ENCODE measurements at places on chromosomes 2 and 18.

- DNase-seq: no peak
Measured at GRCh38 chr2:46198966-46199365, 98.2 kb upstream of the EPAS1 start.

GRCh38 chr2:16038621-16039020 is 98.3 kb downstream of the MYCN start:
- no peak for DNase-seq

DNA sequence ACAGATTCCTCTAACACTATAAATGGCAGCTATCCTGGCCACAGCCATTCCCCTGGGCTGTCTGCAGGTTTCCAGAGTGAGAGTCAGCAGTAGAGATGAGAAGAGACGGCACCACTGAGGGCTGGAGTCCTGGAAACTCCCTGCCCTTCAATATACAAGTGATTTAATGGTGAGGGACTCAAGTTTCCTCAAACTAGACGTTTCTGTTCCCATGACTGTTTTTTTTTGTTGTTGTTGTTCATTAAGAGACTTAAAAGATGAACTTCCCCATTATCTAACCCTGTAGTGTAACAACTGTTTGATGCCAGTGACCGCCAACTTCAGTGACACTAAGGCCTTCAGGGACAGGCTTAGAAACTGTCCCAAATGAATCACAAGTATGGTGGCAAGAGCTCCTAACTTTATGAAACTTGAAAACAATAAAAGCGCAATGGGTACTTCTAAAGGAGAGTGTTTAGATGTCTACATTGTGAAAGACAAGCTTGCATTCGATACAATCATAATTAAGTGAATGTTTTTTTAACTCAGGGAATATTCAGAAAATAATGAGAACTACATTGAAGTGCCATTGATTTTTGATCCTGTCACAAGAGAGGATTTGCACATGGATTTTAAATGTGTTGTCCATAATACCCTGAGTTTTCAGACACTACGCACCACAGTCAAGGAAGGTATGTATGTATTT is 34.0 kb downstream of the IL1R2 start:
- no peak for DNase-seq

GRCh38 chr2:111930875-111931274 is 32.5 kb downstream of the MERTK start:
- no peak for DNase-seq

- no peak for DNase-seq
Measured at GRCh38 chr18:37538526-37539205, 26.9 kb downstream of the CELF4 start.

- DNase-seq: no peak
Measured at GRCh38 chr2:30763151-30763660, 44.0 kb downstream of the CAPN13 start.

GRCh38 chr2:210768329-210768910 is 212.0 kb downstream of the CPS1 start:
- no peak for DNase-seq

- DNase-seq: no peak
Measured at GRCh38 chr2:240155048-240155744, 14.7 kb upstream of the OTOS start.

GRCh38 chr2:96679848-96680247 is 37.3 kb downstream of the FER1L5 start:
- DNase-seq: no peak

DNA sequence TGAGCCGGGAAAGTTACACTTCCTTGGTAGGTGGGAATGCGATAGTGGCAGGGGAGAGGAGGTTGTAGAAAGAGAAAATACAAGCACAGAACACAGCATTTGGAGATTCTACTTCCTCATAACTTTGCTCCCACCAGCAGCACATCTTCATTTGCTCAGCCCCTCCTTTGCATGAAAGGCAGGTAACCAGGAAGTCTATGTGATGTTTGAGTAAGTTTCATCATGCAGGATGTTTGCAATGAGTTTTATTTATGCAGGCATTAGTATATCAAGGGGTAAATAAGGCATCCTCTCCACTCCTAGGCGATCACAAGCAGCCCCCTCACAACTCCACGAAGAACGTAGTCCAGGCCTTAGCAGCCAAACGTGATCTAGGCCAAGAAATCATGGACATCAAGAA is 5.0 kb downstream of the RNF152 start:
- no peak for DNase-seq

DNA sequence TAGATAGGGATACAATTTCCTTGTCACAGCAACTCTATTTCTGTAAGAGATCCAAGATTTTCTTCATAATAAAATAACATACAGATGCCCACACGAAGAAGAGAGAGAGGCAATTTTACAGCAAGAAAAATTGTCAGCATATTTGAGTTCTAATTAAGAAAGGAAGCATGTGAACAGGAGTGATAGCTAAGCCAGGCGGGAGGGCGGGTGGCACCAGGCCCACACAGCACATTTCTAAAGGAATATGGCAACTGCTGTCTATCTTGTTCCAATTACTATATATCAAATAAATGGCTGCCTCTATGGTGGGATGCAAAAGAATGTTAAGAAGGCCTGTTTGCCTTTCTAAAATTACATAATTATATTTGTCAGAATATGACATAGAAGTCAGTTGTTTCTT is 248.3 kb upstream of the DOK6 start:
- no peak for DNase-seq

DNA sequence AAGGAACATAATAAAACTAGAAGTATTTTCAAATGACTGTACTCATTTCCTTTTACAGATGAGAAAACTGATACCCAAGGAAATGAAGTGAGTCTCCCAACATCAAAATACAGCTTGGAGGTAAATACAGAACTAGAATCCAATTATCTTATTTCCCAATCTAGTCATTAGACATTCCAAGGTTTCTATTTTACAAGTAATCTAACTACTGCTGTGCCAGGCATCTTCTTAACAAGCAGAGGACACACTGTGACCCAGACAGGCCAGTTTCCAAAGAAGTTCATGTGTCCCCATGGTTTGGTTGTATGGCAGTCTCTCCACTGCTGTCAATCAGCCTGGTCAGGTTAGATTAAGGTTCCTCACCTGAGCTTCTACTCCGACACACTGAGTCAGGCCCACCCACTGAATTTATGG is 143.5 kb downstream of the THADA start:
- DNase-seq: no peak

GRCh38 chr2:64595397-64596176 is 58.1 kb downstream of the SERTAD2 start:
- no peak for DNase-seq
